ENCODE measurements at places on chromosomes 7 and 10. TPM values are rescaled to one million over a fixed set of nuclear protein-coding genes. Genes with fewer than 3 reads are reported as not detected.

Gene TFEC
- total RNA-seq, result 0.13 TPM

Gene DNA2
- total RNA-seq, result 6.5 TPM

Gene GUSB
- total RNA-seq, result 41.9 TPM

Gene MRLN
- total RNA-seq, result not detected

Gene CYP2E1
- total RNA-seq, result 1.7 TPM

Gene WIPF3
- not detected for total RNA-seq

Gene PHYHIPL
- total RNA-seq, result not detected

Gene SLC39A12
- not detected for total RNA-seq

Gene LRGUK
- under 0.01 TPM for total RNA-seq

Gene CCL24
- not detected for total RNA-seq
